Stimulated activated CD8-positive, alpha-beta memory T cell treated with anti-CD3 and anti-CD28 coated beads, Interleukin-2, amount 100 ng/mL, for 48 hours (primary cell): ENCODE measurements at places on chromosomes 2 and 18.

DNA sequence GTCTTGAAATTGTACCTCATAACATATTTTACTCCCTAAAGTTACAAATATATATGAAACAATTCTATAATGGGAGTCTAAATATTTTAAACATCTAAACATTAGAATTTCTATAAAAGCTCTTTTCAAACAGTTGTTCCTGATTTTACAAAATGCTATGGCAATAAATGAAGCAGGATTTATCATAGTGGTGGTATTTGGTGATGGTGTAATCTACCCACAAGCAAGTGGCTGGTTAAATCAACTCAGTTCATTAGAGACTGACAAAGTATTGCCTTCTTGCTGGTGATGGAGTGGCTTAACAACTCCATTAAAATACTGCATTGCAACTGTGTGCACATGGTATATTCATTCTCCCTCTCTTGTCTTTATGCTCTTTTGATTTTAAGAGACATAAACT, 138.9 kb downstream of the PMAIP1 start:
- DNase-seq: no peak

DNA sequence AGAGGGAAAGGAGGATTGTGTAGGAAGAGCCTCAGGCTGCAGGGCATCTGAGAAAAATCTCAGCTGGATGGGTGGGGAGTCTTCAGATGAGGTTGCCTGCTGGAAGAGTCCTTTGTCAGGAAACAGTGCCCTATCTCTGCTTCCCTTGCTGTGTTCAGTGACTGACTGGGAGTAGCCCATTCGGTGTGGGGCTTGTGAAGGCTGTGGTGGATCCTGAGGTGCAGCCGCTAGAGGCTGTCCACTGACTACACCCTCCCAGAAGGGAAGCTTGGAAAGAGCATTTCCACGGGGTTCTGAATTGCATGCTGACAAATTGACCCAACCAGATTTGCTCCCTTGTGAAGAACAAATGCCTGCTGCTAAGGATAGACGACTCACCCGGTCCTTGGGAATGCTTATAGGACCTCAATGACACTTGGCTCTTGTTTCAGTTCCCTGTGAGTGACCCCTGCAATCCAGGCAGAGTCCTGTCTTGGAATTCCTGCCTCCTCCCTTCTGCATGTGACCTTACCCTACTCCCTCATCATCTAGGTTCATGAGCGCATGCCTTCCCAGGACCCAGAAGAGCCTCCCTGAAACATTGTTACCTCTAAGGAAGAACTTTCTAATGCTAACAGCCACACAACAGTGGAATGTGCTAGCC, 109.7 kb upstream of the FAM136A start:
- DNase-seq: no peak

DNA sequence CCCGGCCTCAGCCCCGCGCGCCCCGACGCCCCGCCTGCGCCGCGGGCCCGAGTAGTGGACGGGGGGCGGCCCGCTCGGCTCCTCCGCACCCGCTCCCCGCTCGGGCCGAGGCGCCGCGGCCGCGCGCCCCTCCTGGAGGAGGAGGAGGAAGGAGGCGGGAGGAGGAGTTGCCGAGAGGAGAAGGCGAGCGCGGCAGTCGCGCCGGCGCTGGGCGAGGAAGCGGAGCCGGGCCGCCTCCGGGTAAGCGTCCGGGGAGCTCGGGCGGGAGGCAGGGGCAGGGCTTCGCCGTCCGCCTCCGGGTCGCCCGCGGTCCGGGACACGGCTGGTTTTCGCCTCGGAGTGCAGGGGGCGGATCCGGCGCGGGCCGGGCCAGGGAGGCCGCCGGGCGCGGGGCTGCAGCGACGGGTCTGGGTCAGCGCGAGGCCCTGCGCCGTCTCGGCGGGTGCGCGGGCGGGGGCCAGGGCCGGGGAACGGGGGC, at the start of gene SOCS6:
TSS of gene SOCS6 (plus strand) at position 195 of the 478 bp plus-strand sequence. CDS start 35,624 bp downstream, outside the sequence.
- peak; percentile 24 for DNase-seq

- DNase-seq: no peak
These were observed 739.1 kb upstream of the ZEB2 start for GRCh38 chr2:145258903-145259579.

DNA sequence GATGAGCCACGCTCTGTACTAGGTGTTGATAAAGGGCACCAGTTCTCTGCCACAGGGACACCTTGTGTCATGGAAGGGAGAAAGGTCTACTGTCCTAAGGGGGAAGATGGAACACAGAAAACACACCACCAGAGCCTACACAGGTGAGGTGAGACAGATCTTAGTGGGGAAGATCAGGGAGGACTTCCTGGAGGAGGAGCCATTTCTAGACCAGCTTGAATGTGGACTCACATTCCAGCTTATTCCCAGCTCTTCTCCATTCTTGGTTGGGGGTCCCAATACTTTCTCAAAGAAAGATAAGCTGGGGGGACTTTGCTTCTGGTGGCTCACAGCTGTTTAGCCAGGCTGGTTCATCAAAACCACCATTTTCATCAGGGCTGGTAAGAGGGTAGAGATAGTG, 36.2 kb downstream of the EMX1 start:
- no peak for DNase-seq

GRCh38 chr2:176725873-176726645, 456.8 kb downstream of the MTX2 start:
- no peak for DNase-seq

- no peak for DNase-seq
These were observed 70.6 kb downstream of the ACVR1 start for GRCh38 chr2:157805519-157805918.

DNA sequence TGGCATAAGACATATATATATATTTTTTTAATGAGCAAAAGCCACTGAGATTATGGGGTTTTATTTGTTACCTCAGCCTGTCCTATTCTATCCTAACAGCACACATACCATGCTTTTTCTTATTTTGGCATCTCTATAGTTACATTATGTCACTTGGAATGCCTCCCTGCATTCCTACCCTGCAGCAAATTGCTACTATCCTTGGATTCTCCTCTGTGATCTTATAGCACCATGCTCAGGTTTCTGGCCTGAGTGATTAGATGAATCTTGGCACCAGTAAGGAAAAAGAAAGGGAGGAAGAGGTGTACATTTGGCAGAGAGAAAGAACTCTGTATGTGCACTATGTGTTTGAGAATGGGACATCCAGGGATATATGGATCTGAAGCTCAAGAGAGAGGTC, 86.3 kb upstream of the PELI1 start:
- DNase-seq: no peak

DNA sequence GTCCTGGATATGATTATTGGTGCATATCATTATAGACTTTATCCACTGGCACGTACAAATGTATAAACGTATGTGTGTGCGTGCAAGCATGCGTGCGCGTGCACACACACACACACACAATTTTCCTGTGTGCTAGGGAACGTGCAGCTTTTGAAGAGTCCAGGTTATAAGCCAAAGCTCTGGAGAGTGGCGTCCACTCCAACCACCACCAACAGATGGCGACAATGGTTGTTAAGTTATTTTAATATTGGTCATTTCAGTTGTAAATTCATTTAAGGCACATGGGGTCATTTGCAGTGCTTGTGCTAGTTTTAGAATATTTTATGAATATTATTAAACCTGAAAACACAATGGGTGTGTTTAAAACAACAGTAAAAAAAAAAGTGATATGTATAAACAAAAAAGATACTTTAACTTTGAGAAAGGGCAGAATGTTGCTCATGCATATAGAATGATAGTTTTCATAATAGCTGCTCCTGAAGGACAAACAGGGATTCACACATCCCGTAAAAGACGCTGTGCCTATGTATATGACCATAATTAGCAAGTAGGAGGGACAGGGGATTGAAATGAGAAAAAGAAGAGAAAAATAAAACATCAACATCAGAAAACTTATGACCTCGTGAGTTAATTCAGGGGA, 124.2 kb upstream of the ITGB6 start:
- DNase-seq: peak; percentile 28

- no peak for DNase-seq
These were observed 332.5 kb downstream of the PID1 start for GRCh38 chr2:228938629-228939028.

- no peak for DNase-seq
These were observed 47.7 kb downstream of the TTC21B start for GRCh38 chr2:165905854-165906253.

- no peak for DNase-seq
These were observed 902.7 kb upstream of the ZEB2 start for GRCh38 chr2:145422576-145422975.

DNA sequence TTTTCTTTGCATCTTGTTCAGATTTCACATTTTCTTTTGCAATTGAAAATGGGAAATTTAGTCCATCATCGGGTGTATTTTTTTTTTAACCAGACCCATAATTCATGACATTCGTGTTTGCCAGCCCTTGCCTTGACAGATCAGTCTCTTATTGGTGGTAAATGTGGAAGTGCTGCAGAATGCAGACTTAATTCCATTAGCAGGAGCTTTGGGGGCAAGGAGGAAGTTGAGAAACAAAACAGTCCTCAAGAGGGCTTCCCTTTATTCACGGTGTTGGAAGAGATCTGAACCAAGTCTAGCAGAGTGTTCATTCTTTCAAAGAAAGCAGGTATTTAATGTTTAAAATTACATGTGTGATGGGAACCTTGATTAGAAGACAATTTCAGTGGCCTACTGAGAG, 16.6 kb upstream of the RPE start:
- no peak for DNase-seq

GRCh38 chr2:11071211-11071610, 84.1 kb upstream of the SLC66A3 start:
- DNase-seq: no peak

DNA sequence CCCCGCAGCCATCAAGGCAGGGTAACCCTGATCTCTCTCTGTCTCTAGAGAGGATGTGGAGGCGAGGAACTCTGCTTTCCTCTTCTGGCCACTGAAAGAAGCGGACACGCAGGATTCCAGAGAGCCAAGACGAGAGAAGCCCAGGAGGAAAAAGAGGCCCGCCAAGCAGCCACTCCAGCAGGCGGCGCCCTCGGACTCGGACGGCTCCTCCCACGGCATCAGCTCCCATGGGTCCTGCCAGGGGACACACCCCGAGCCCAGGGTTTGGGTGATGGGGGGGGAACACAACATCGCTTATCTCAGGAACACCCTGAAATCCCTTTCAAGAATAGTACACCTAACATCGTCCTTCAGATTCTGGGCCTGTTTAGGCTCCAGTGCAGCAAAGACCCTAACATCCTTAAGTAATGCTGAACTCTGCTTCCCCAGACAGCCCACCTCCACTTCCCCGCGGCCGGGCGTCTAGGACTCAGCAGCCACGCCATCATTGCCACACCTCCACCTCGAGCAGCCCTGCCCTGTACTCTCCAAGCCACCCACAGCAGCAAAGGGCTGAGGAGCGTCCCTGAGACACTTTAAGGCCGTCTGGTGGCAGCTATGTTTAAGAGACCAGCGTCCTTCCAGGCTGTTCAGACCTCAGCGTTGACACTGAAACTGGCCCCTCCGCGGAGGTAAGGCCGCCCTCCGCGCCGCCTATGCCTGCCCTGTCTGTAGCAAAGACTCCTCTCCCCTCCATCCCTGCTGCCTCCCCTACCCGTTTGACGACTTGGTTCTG, 34.3 kb upstream of the CNGA3 start:
- no peak for DNase-seq

DNA sequence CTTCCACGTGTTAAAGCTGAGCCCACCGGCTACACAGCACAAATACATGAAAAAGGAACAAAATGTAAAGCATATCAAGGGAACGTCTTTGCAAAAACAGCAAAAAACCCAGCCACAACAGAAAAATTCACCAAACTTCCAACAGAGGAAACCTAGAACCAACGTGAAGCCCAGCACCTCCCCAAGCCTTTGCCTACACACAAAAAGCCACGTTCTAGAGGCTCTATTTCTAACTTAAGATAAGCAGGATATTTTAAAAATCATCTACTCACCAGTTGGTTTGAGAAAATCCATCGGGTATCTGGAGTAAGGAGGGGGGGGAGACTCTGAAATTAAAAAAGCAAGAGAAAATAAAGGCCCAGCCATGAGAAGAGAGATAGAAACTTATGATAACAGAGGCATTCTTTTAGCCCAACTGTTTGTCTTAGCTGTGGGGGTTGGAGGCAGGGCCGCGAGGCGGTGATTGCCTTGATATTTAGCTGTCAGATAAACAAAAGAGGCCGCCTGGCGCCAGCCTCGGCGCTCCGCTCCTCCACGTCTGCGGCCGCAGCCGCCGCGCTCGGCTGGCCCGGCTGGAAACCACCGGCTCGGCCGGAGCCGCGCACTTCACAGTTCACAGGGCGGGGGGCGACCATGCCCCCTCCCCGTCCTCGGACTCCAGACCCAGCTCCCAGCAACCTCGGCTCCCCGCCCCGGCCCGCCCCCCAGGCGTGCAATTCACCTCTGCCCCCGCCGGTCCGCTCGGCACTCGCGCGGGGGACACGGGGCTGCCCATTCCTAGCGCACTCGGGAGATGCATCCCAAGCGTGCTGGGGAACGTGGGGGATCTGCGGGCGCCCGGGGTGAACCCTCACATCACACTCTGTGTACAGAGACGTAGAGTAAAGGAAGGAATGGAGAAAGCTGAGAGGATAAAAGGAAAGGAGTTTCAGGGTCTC, 2.4 kb downstream of the SMAD7 start:
- DNase-seq: no peak

DNA sequence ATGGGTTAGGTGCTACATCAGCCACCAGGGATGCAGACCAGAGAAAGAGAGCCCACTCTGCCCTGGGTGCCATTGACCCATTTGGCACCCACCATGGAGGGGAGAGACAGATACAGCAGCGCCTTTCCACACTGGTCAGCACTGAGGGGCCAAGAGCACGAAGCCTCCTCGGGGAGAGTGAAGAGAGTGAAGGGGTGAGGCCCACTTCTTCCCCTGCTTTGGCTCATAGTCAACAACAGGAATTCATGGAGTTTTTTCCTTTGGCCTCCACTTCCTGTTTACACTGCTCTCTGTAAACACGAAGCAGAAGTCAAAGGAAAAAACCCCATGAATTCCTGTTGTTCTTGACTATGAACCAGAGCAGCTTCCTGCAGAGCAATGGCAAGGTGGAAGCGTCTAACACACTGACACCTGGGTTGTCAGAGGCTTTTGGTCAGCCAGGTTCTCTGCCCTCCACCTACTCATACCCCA, 80.0 kb downstream of the CCDC93 start:
- no peak for DNase-seq

- DNase-seq: no peak
These were observed 702.2 kb upstream of the NRXN1 start for GRCh38 chr2:51734115-51734514.

DNA sequence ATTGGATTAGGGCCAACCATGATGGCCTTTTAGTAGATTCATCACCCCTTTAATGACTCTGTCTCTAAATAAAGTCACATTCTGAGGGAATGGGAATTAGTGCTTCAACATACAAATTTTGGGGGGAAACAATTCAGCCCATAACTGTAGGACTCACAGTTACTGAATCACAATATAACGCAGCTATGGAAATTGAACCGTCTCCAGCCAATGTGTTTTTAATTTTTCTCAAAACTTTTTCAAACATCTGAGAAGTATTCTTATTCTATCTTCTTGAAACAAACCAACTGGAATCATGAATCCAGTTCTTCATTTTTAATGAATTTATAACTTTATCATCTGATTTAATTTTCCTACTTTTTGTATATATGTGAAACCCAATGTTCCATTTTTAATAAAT, 373.1 kb upstream of the SYT4 start:
- DNase-seq: no peak

DNA sequence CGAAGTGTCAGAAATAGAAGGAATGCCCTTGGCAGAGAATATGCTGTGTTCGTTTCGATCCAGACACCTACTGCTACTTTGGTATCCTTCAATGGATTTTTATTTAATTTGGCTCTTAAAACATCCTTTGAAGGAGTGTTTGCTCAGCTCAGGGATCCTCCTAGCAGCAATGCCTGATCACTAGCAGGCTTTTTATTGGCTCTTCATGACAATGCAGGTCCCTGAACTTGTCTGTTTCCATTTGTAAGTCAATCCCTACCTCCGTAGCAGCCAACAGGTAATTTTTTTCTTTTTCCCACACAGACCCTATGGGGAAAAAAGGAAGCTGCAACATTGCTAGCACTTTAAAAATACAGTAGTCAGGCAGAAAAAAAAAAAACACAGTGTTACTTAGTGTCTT, 366.2 kb upstream of the LRRTM1 start:
- no peak for DNase-seq
